ENCODE measurements at places on chromosomes 7 and 10.

DNA sequence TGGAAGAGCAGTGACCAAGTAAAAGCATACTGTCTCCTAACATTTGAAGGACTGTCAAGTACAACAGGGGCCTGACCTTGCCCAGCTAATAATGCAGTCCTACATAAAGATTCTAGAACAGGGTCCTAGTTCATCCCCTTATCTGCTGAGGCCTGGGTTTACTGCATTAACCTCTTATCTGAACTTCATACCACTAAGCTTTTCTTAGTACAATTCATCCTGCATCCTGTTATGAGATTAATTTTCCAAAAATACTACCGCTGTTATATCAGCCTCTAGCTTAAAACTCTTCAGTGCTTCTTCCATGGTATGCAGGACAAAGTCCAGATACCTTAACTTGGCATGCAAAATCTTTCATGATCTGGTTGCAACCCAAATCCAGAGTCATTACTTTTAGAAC, 72.5 kb downstream of the CHRM2 start:
- no peak for DNase-seq

DNA sequence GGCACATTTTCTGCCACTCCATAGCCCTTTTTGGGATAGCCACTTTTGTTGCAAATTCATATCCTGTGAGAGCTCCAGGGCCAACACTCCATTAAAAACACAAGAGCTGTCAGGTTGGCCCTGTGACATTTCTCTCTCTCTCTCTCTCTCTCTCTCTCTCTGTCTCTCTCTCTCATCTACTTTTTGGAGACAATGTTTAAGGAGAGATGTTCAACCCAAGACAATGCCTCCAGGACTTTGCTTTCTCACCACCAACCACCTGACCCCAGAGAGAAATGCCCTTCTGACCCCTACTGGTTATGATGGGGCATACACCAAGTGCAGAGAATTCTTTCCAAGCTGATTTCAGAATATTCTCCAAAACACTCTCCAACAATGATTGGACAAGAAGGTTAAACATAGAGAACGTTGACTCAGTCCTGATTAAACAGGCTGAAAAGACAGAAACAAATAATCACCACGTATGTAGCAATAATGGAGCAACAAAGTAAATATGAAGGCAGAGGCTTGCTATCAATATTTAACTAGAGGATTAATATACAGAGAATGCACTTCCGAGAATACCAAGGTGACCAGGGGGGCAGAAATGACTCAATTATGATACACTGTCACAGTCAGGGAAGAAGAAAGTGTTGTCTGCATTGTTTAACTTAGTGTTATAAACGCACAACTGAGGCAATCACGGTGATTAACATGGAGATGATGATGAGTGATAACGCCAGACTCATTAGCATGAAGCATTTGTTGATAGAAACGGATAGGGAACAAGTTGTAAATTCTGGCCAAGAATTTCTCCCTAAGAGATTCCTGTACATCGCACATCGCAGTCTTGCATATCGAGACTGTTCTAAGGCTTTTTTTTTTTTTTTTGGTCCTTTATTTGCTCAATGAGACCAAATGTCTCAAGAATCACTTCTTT, 178.5 kb downstream of the NRP1 start:
- DNase-seq = peak; percentile 46

GRCh38 chr7:153943457-153943856, 108.7 kb upstream of the DPP6 start:
- no peak for DNase-seq

DNA sequence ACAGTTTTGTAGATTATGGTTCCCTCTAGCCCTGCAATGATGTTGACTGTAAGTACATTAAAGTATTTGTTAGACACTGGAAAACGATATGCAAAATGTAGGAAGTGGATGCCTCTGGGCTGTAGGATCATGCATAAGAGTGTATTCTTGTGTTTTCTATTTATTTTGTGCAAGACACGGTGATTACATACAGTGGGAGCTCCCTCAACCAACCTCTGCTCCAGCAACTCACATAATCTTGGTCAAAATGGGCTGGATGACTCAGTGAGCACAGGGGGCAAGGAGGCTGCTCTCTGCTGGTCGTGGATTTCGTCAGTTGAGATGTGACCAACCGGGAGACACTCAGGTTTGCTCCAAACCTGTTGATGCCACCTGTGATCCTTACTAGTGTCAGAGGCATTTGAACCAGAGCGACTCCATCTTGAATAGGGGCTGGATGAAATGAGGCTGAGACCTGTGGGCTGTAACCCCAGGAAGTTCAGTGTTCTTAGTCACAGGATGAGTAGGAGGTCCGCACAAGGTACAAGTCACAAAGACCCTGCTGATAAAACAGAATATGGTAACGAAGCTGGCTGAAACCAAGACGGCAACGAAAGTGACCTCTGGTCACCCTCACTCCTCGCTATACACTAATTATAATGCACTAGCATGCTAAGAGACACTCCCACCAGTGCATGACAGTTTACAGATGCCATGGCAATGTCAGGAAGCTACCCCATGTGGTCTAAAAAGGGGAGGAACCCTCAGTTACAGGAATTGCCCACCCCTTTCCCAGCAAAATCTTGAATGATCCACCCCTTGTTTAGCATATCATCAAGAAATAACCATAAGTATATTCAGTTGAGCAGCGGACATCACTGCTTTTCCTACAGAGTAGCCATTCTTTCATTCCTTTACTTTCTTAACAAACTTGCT, 56.4 kb upstream of the FAM20C start:
- no peak for DNase-seq

DNA sequence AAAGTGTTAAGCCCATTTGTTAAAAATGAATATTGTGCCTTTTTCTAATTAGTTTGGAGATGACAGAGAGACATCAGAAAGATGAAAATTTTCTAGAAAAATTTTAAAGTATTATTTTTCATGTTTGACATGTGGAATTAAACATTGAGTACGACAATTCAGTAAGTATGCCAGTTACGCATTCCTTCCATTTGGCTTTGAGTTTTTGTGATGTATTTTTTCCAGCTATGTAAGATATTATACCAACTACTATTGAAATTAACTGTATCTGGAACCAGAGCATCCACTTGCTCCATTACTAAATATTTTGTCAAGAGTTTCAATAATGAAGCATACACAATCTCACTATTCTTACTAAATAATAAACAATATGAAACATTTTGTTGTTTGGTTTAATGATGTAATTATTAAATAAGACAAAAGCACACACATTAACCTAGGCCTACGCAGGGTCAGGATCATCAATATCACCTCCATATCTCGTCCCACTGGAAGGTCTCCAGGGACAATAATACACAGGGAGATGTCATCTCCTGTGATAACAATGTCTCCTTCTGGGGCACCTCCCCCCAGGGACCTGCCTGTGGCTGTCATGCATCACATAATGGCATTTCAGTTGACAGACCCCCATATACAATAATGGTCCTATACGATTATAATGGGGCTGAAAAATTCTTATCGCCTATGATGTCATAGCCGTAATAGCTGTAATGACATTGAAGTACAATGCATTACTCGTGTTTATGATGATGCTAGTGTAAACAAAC, 274.1 kb downstream of the REEP3 start:
- DNase-seq = no peak

- DNase-seq = no peak
Observed at GRCh38 chr7:109967406-109967805, 1123.5 kb upstream of the LRRN3 start.

- no peak for DNase-seq
Observed at GRCh38 chr7:94042381-94042780, 38.2 kb upstream of the BET1 start.
